ENCODE measurements at places on chromosomes 7 and 10.

DNA sequence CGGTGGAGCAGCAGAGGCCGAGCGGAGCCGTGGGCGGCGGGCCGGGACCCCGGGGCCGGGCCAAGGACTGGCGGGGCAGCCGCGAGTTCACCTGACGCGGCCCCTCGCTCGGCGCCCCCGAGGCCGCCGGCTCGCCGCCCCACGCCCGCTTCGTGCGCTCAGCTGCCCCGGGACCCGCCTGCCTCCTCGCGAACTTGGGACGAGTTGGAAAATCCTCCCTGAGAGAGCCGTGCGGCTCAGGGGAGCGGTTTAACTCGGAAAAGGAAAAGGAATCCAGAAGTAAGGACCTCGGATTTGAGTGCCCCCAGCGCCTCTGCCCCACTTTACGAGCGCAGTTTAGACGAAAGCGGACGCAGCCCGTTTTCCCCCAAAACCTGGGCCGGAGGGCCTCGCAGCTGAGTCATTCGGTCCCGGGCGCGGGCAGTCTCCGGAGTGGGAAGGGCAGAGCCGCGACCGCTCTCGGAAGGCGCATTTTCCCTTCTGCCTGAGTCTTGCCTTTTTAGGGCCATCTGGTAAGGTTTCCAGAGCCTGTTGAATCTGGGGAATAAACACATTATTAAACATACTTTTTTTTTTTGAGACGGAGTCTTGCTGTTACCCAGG is 744 bp downstream of the CREM start:
- DNase-seq = peak; percentile 38

- DNase-seq = no peak
These were observed 296.1 kb upstream of the SEMA3A start for GRCh38 chr7:84490661-84491060.

DNA sequence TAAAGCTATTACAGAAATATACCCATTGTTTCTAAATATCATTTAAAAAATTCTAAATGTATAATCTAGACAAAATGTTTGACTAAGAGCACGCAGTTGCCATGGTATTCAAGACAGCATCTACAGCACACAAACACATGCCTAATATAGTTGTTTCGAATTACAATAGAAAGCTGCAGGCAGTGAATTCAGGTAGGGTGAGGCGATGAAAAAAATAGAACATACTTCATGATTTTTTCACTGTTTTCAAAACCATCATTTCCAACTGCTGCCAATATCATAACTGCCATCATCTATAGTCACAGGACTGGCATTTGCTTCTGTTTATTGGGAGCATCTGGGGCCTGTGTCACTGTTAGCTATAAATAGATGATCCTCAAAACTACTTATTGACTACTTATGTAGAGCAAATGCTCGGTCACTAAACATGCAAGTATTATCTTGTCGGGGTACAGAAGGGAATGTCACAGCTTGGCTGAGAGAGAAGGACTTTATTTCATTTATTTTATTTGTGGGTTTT is 34.4 kb upstream of the OTUD1 start:
- DNase-seq = no peak

- peak; percentile 32 for DNase-seq
These were observed 8.9 kb downstream of the SEC31B start for GRCh38 chr10:100510533-100511308.

DNA sequence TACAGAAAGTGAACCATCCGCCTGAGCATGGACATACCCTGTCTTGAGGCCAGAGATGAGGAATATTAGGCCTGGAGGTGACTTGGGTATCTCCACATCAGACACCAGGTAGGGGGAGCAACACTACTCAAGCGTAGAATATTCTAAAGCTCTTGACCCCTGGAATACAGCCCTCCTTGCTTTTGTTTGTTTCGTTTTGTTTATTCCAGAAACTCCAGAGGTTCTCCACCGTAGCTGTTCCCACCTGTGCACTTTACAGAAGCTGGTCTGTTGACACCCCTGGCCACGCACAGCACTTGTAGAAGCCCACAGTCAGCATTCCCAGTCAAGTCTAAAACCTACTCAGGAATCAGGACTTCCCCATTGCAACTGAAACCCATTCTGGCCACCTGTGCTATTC is 139.6 kb upstream of the NEBL start:
- no peak for DNase-seq

- no peak for DNase-seq
These were observed 18.7 kb downstream of the CCDC136 start for GRCh38 chr7:128810473-128810872.

DNA sequence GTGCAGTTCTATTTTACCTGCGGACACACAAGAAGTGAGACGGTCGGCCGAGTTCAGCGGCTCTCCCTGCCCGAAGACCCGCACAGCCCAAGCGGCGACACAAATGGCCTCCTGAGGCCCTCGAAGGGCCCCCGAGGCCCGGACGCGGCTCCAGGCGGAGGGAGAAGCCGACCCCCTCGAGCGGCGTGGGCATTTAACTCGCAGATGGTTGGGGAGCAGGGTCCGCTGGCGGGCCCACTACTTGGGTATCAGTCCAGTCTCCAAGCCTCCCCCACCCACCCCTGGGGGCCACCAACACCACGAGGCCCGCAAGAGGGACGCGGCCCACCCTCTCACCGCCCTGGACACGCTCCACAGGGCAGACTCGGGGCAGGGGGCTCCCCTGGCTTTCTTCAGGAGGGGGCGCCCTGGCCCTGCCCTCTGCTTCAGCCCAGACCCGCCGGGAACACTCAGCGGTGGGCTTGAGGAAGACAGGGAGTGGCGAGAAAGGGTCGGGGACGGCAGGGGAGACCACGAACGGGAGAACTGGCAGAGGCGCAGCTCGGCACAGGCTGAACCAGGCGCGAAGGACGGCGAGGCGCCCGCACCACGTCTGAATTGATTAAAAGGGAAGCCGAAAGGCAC is 1.7 kb downstream of the IGF2BP3 start:
- DNase-seq = no peak

GRCh38 chr10:55233505-55233904 is 432.5 kb upstream of the PCDH15 start:
- no peak for DNase-seq

GRCh38 chr7:42046483-42046882 is 190.5 kb downstream of the GLI3 start:
- DNase-seq = no peak

DNA sequence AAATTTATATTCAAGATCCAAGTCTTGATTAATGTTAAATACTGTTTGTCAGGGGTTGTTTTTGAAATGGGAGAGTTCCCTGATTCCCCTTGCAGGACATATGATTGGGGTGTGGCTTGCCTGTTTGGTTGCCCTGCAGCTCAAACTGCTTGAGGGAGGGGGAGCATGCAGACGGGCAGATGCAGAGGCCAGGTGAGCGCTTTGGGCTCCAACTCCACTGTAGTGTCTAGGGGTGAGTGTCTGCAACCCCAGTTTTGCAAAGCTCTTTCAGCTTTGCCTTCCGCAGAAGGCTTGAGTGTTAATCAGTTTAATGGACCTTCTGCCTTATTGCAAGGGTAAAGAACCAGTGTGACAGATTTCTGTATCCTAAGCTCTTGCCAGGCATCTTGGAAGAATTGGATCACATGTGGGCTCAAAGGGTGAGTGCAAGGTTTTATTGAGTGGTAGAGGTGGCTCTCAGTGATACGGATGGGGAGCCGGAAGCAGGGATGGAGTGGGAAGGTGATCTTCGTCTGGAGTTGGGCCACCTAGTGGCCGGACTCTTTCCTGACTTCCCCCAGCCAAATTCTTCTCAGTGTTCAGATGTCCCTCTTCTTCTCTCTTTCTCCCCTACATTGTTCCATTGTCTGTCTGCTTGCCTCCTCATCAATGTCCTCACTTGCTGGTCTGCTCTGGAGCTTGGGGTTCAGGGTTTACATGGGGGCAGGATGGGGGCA is 479.7 kb downstream of the ATRNL1 start:
- no peak for DNase-seq

DNA sequence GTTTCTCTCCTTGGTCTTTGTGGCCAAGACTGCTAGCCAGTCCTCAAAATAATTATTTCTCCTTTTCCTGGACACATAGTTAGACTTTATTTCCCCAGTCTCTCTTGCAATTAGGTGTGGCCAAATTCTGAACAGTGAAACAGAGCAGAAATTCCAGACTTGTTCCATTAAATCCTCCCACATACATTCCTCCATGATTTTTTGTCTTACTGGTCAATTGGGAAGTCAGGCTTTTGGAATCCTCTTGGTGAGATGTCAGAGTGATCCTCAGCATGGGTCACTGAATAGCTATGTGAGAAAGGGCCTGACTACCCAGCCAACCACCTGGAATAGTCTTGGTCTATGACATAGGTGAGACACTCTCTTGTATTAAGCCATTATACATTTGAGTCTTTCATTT is 164.2 kb downstream of the DGKI start:
- no peak for DNase-seq

DNA sequence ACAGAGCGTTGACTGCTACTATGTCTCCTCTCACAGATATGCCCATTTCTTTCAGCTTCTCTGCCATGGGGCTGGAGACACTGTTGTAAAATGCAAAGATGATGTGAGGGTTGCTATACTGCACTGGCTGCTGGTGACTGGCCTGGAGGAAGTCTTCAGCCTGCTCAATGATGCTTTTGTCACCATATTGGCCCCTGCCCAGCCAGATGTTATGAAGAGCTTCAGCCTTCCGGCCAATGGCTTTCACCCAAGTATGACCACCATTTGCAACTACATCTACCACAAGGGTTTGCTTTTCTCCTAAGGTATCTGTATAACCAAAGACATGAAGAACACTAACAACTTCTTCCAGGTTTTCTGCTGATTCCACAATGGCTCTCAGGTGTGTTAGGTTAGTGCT is 1.6 kb downstream of the C7orf25 start:
- no peak for DNase-seq

GRCh38 chr7:25431956-25432450 is 203.7 kb upstream of the NPVF start:
- no peak for DNase-seq

DNA sequence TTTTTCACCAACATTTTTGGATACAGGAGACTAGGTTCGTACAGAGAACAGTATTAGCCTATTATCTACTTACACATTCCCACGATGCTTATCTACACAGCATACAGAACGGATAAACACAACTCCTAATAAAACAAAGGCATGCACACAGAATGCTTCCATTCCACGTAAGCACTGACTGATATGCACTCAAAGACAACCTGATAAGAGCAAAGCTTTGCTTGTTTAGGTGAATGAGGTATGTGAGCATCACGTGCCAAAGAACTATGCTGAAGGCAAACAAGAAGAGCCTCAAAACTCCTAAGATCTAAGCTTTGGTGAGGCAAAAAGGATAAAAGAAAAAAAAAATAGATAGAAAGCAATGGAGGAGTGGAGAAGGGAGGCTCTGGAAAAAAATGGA is 413.5 kb upstream of the LRRN3 start:
- no peak for DNase-seq

GRCh38 chr7:39824456-39825200 is 125.4 kb upstream of the CDK13 start:
- DNase-seq = no peak
